A673 (cell line): ENCODE measurements at places on chromosomes 3 and 15. TPM values are rescaled to one million over a fixed set of nuclear protein-coding genes. Genes with fewer than 3 reads are reported as not detected.

Gene EEFSEC
- 19.7 and 23.2 TPM in 2 replicates for total RNA-seq

DNA sequence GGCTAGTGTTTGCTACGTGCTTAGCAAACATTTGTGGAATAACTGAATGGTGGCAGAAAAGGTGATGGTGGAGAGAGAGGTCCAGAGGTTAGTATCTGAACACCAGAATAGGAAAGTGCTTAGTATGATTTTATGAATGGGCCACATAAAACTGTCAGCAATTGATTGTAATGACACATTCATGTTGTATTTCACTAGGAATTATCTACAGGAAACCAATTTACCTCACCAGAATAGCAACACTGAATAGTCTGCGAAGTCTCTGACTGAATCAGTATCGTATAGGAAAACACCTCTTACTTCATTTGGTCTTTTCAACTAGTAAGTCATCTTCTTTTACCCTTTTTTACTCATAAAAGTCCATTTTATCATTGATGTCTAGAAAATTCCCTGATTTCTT, 8.2 kb upstream of the ATP11B start:
- no peak for DNase-seq

DNA sequence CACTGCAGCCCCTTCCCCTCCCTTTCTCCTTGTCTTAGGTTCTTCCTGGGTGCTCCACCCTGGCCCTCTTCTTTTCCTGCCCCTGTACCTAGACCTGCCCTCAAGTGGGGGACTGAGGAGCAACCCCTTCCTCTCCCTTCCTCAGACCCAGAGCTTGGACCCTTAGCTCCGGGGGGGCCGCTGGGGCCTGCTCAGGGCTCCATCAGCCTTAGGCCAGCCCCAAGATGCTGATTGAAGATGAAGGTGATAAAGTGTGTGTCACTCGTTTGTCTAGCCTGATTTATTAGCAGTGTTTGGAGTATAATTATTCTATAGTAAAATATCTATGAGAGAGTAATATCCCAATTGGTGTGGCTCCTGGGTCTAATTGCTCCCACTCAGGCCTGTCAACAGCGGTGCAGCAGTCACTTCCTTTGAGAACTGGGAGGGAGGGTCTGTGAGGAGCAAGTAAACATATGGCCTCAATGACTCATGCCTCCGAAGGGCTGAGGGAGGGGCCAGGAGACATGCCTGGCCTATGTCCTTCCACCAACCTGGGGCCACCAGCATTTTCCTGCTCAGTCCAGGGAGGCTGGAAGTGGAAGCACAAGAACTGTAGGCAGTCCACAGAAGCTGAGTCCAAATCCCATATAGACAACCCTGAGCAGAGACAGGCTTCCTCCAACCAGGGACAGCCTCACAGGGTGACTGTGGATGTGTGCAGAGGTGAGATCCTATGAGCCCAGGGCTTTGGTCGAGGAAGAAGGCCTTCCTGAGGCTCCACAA, 123.2 kb downstream of the DNAJB8 start:
- peak; percentile 12 for DNase-seq

DNA sequence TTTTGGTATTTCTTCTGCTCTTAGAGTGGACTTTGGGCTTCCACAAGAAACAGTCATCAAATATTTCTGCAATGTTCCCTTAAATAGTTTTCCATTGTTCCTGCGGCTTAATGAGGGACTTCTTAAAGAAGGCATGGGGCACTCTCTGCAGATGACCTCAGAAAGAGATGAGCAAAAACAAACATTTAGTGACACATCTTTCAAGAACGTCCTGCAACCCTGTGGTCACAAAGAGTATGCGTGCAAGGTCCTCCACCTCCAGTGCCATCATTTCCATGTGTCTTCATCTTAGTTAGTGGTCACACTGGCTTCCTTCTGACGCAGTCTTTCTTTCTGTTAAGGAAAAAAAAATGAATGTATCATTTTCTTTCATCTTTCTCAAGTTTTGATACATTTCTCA, 56.2 kb downstream of the GREM1 start:
- no peak for DNase-seq

- no peak for DNase-seq
Observed at GRCh38 chr3:173936316-173936715, 538.8 kb downstream of the NLGN1 start.

Gene KBTBD13
- total RNA-seq = not detected in 2 replicates

DNA sequence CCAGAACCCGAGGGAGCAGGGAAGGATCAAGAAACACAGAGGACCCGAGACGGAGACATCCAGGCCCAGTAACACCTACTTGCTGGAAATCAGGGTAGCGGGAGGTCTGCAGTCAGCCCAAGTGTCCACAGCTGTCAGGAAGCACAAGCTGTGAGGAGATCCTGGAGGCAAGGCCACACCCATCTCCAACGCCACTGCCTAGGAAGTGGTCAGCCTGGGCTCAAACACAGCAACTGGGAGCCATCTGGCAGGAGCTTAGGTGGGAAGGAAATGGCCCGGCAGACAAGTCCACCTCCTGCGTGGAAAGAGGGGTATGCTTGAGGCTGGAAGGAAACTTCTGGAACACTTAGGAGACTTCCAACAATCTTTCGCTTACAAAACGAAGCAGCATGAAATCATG, 407.1 kb downstream of the VPS13C start:
- DNase-seq = no peak

DNA sequence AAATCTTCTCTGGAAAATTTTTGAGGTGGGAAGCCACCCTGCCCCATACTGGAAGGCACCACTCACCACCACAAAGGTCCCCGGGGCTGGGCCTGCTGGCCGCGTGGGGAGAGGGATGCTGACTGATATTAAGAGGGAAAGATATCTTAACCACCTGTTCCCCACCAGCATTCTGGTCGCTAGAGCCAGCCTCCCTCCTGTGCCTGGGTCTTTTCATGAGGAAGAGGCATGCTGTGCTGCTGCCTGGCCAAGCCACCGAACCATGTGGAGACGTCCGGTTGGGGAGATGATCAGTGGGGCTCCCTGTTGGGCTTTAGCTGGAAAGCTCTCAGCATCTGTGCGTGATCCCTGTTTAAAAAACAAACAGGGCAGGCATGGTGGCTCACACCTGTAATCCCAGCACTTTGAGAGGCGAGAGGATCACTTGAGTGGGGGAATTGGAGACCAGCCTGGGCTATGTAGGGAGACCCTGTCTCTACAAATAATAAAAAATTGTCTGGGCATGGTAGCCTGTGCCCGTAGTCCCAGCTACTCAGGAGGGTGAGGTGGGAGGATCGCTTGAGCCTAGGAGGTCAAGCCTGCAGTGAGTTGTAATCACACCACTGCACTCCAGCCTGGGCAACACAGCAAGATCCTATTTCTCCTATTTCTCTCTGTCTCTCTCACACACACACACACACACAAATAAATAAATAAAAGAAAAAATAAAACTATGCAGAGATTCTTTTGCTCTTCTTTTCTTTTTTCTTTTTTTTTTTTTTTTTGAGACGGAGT, 1.0 kb downstream of the KLHL18 start:
- peak; percentile 19 for DNase-seq

- DNase-seq = no peak
Observed at GRCh38 chr3:72257738-72258137, 472.8 kb upstream of the PROK2 start.

DNA sequence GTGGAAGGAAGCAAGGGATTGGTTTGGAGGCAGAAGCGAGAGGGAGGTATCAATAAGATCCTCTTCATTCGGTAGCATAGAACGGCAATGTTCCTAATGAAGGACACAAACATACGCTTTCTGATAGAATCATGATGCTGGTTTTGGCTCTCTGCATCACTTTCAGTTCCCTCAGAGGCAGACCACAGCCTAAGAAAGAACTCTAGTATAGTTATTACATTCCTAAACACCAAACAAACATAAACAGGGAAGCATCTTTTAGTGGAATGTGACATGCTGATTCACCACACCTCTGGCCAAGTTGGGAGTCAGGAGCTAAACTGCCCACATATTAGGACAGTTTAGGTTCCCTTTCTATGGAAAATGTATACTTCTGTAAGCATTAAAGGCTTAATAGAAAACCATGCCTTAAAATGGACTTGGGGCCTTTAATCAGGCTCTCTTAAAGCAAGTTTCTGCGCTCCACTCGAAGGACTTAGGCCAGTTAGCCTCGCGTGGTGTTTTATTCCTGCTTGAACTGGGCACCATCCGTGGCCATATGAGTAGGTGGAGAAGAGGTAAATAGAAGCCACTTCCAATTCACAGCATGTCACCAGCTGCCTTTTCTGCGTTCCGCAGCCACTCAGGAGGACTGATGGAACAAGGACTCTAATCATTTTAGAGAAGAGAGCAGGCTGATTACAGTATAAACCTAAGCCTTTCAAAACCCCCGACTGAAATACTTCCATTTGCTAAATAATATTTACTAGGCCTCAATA, 53.7 kb downstream of the CD47 start:
- DNase-seq = no peak
